ENCODE measurements at places on chromosomes 4 and X. TPM values are rescaled to one million over a fixed set of nuclear protein-coding genes. Genes with fewer than 3 reads are reported as not detected.

The ARR3 gene
- polyA plus RNA-seq, result 0.41 TPM

The TBCK gene
- polyA plus RNA-seq, result 22.3 TPM

The SFRP2 gene
- 42.4 TPM for polyA plus RNA-seq

The ADH1B gene
- polyA plus RNA-seq, result 10.2 TPM

The FOXO4 gene
- polyA plus RNA-seq, result 51.5 TPM

The DCAF8L2 gene
- polyA plus RNA-seq, result not detected

The ADAM29 gene
- polyA plus RNA-seq, result not detected

The ANTXR2 gene
- 94.7 TPM for polyA plus RNA-seq

The SERPINA7 gene
- polyA plus RNA-seq, result not detected

The RRAGB gene
- 18.3 TPM for polyA plus RNA-seq

The TLL1 gene
- polyA plus RNA-seq, result 1.7 TPM

The PDGFC gene
- polyA plus RNA-seq, result 27.1 TPM

The TCP11X2 gene
- not detected for polyA plus RNA-seq

The XPNPEP2 gene
- 3.9 TPM for polyA plus RNA-seq

The KIAA1210 gene
- 0.12 TPM for polyA plus RNA-seq

The HS6ST2 gene
- polyA plus RNA-seq, result 48.2 TPM

GRCh38 chr4:148203056-148203898, 238.9 kb downstream of the NR3C2 start:
- DNase-seq, result peak; percentile 57

DNA sequence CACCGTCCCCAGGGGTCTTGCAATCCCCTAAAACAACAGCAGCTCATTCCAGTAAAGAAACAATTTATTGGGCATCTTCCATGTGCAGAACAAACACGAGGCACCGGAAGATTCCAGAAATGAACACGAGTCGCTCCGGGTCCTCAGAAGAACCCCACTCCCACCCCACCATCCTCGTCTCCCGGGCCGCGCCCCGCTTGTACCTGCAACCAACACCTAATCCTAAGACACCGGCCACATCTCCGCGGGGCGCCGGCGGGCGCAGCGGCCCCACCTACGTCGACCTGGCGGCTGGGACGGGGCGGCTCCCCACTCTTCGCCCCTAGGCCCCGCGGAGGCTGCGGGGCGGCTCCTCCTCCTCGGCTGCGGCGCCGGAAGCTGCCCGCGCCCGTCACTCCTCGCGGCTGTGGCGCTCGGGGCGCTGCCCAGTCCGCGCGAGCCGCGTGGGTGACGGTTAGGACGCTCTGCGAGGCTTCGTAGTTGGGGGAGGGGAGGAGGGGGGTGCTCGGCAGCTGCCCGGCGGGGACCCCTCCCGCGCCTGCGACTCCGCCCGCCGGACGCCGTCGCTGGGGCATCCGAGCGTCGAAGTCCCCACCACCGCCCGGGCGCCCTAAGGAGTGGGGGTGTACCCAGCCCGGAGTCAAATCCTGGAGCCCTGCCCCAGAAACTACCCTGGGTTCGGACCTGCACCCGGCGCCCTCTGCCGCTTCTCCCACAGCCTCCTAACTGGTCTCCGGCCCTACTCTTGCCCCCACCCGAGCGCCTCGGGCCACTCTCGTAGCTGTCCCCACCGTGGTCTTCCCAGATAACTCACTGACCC, at the start of gene CCDC158:
TSS of gene CCDC158 (minus strand) at position 380 of the 820 bp plus-strand sequence. CDS start 17,934 bp downstream, outside the sequence.
- DNase-seq, result peak; percentile 14

- DNase-seq, result peak; percentile 17
These were observed 1.1 kb downstream of the RPS6KA6 start for GRCh38 chrX:84186603-84187532.

DNA sequence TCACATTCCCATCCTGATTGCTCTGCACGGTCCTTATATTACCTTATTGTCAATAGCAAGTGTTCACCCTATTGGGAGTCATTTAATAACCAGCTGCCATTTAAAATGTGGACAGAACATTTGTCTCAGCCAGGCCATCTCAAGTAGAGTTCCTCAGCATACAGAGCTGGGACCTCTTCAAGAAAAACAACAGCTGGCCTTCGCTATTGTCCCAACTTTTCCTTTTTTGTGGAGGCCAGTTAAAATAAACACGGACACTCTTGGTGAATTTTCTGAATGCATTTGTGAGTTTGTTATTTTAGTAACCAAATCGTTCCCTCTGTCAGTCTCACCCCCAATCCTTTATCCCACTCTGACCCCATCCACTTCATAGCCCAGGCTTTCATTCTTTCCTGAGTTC, 395.3 kb upstream of the PITX2 start:
- DNase-seq, result no peak

GRCh38 chr4:7941111-7941964, 1.7 kb upstream of the AFAP1 start:
- no peak for DNase-seq

DNA sequence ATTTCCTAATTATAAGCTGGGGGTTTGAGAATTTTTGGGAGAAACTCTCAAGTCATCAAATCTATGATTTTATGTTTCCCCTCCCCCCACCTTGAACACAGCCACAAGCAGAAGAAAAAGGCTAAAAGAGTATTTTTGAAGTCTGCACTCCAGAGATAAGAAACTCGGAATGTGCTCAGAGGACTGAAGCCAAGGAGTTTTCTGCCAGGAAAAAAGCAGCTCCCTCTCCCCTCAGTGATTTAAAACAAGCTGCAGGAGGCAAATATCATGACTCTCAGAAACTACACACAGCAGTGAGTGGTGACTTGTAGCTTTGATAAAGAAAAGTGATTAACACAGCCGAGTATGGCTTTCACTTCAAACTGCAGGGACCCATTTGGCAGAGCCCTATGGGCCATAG, 800.2 kb upstream of the FTHL17 start:
- no peak for DNase-seq

- no peak for DNase-seq
These were observed 443.9 kb downstream of the GPAT3 start for GRCh38 chr4:83979773-83980172.

- DNase-seq, result no peak
These were observed 605.1 kb downstream of the BCOR start for GRCh38 chrX:39492497-39493162.

DNA sequence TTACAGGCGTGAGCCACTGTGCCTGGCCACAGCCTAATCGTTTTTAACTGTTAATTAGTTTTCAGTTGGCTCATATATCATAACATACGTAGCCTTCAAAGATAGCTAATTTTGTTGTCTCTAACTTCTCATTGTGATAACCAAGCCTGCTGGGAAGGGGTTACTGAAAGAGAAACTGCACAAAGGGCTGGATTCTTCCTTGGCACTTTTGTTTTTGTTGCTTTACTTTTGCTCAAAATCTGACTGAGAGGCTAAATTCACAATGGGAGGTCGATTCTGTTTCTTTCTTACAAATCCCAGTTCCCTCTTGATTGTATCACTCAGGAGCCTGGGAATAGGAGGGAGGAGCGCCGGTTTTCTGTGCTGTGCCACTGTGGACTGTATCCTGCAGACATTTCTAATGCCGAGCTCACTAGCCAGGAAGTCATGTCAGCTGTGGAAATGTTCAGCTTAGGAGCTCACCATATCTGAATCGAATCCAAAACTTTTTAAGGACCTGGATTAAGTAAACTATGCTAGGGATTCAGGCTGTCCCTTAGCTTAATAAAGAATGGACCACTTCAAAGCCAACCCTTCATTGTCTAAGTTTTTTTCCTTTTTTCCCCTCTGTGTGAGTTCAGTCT, 120.5 kb upstream of the FAT1 start:
- DNase-seq, result peak; percentile 64

DNA sequence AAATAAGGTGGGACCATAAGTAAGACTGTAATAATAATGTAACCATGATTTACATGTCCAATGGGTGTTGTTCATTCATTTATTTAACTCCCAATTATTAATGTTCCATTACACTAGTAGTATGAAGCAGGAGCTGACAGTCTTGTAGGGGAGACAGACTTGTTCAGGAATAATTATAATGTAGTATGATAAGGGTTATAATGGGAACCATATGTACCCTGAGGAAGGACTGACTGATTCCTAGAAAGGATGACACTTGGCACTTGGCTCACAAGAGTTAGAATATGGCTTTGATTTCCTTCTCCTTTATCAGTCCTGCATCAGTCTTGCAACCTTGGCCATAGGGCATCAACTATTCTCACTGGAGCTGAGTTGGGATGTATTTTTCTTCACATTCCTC, 24.2 kb downstream of the PCDH7 start:
- no peak for DNase-seq

GRCh38 chr4:173333658-173334084, 487 bp downstream of the HMGB2 start:
- DNase-seq, result peak; percentile 75

GRCh38 chr4:10461091-10461849, 4.0 kb upstream of the ZNF518B start:
- DNase-seq, result peak; percentile 88

DNA sequence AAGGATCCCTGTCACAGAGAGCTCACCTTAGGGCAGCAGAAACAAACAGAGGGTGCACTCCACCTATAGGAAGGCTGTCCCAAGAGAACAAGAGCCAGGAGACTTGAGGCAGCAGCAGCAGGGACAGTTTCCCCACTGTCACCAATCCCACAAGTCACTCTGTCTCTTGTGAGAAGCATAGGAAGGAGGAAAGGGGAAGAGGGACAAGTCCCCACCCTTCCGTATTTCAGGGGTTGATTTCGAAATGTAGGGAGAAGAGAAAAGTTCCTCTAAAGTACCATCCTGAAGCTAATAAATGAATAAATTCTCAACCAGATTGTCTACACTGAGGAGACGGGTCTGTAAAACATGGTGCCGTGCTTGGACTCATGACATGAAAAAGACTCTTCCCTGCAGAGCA, 9.5 kb upstream of the TLR8 start:
- no peak for DNase-seq

- no peak for DNase-seq
These were observed 27.4 kb downstream of the PCGF3 start for GRCh38 chr4:732911-733630.

DNA sequence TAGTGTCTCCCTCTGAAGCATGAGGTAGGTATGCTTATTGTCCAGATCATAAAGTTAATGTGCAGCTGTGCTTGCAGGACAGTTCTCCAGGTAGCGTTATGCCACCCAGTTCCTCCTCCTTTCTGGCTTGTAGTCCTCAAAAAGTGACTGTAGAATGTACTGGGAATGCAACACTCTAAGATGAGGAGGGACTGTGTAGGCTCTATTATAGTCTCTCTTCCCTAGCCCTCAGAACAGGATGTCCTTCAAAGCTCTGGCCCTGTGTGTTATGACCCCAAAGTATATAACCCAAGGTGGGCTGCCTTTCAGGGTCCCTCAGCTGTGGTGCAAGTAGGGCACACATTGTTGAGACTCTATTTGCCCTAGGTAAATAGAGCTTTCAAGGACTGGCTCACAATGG, 20.8 kb upstream of the MANBA start:
- no peak for DNase-seq

GRCh38 chr4:189355590-189355989, 585.1 kb upstream of the FRG1 start:
- no peak for DNase-seq

DNA sequence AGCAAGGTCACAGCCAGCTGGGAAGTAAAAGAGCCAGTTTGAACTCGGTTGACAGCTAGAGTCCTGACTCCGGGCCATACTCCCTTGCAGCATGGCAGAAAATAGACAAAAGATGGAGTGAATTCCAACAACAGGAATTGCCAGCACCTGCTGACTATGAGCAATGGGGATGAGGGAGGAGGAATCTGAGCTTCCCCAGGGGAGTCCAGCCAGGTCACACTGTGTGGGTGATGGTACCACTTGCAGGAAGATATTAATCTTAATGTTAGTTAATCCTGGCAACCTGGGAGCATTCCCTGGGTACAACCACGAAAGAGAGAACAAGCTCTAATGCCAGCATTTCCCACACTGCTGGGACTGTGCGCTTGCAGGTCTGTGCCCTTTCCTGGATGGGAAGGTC, 48.1 kb upstream of the S100G start:
- DNase-seq, result no peak

DNA sequence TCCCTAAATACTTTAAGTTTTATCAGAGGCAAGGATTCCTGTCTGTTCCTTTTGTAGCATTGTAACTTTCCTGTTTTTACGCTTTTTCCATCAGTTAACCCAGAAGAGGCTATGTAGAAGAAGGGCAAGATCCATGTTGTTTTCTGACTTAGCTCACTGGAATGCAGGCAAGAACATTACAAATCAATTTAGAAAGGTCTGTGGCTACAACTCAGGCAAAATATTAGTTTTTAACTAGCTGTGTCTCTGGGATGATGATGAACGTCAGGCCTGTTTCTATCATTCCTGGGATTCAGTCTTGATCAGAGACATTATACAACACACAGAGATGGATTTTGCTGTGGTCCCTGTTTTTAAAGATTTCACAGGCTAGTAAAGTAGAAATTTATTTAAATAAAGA, 813.0 kb upstream of the POU3F4 start:
- DNase-seq, result no peak

DNA sequence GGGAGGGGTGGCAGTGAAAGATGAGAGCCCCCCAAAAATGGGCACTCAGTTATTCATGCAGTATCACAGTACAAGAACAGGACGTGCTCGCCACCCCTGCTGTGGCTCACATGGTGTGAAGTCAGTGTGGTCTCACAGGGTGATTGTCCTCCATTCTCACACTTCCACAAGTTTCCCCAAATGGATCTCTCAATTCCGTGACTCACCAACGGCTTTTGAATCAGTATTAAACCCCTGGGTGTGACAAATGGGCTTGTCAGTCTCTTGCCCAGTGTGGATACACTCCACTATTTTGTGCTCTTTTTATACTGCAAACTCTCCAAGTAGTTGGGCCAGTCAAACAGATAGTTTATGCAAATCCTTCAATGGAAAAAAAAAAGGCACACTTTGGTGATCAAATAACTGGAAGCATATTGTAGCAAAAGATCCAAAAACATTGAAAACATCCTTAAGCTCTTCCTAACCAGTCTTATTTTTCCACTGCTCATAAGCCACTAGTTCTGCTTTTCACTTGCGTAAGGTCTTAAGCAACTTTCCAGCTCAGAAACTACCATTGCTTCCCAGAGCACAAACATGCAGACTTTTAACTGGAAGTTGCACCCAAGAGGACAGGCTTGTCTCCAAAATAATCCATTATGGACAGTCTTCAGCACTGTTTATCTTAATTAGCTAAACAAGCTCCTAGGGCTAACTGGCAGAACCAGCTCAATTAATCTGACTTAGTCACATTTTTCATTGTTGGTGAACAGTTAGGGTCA, 365.7 kb downstream of the PPP3CA start:
- DNase-seq, result peak; percentile 47

- no peak for DNase-seq
These were observed 226.9 kb upstream of the MID1 start for GRCh38 chrX:10847333-10847732.

GRCh38 chrX:136185401-136186022, 38.2 kb downstream of the FHL1 start:
- DNase-seq, result no peak
